Activated CD4-positive, alpha-beta T cell treated with anti-CD3 and anti-CD28 coated beads for 24 hours (primary cell): ENCODE measurements at places on chromosomes 7 and 10.

DNA sequence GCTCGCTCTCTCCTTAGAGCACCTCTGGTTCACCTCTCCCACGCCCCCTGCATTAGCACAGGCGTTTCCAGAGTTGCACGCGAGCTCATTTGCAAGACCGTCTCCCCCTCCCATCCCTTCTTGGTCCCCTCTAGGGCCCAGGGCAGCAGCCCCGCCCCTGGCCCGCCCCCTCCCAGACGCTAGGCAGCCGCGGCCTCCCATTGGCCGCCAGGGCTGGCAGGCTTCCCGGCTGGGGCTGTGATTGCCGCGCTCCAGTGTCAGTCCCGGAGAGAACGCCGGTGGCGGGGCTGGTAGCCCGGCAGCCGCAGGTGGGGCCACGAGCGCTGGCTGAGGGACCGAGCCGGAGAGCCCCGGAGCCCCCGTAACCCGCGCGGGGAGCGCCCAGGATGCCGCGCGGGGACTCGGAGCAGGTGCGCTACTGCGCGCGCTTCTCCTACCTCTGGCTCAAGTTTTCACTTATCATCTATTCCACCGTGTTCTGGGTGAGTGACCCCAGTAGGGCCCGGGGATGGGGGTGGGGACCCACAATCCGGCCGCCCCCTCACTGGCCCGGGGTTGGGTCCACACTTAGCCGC, at the start of gene TSPAN15:
Gene TSPAN15, plus strand, starts transcription at position 257 of the 575 bp plus-strand sequence. Its CDS starts 130 bp downstream, at position 387.
- peak; percentile 70 for DNase-seq

DNA sequence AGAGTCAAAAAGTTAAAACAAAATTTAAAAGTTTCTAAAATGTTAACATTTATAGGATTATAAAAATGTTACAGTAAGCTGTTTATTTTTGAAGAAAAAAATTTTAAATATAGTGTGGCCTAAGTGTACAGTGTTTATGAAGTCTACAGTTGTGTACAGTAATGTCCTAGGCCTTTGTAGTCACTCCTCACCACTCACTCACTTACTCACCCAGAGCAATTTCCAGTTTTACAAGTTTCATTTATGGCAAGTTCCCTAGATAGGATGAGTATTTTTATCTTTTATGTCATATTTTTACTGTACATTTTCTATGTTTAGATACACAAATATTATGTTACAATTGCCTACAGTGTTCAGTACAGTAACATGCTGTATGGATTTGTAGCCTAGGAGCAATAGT, 419.9 kb downstream of the ARL4A start:
- DNase-seq, result no peak

GRCh38 chr7:69739931-69740431, 141.7 kb downstream of the AUTS2 start:
- DNase-seq, result no peak

GRCh38 chr7:94928168-94928707, 20.8 kb downstream of the PPP1R9A start:
- no peak for DNase-seq

GRCh38 chr7:972676-973309, 2.6 kb downstream of the COX19 start:
- DNase-seq, result no peak

DNA sequence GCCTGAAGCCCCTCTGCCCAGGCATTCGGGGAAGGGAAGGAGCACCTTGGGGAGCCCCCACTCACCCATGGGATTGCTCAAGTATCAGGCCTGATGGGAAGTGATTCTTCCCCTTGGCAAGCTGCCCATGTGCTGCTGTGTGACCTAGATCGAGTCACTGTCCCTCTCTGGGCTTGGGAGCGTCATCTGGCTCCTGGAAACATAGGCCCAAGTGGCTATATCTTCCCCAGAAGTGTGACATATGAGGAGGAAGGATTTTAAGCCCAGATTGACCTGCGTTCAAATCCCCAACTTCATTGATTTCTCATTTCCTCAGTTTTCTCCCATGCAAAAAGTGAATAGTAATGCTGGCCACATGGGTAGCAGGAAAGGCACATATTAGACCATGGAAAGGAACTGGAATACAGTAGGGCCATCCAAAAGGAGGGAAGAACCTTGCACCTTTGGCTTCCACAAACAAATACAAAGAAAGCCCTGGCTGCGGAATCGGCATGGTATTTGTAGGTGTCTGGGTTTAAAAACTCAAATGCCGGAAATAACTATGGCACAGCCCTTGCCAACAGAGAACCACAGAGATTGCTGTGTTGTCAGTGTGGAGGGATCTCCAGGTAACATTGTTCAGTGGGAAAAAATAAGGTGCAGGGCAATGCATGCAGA, 169.5 kb upstream of the ZMIZ1 start:
- DNase-seq, result no peak

GRCh38 chr7:146768957-146769356, 652.4 kb downstream of the CNTNAP2 start:
- no peak for DNase-seq

DNA sequence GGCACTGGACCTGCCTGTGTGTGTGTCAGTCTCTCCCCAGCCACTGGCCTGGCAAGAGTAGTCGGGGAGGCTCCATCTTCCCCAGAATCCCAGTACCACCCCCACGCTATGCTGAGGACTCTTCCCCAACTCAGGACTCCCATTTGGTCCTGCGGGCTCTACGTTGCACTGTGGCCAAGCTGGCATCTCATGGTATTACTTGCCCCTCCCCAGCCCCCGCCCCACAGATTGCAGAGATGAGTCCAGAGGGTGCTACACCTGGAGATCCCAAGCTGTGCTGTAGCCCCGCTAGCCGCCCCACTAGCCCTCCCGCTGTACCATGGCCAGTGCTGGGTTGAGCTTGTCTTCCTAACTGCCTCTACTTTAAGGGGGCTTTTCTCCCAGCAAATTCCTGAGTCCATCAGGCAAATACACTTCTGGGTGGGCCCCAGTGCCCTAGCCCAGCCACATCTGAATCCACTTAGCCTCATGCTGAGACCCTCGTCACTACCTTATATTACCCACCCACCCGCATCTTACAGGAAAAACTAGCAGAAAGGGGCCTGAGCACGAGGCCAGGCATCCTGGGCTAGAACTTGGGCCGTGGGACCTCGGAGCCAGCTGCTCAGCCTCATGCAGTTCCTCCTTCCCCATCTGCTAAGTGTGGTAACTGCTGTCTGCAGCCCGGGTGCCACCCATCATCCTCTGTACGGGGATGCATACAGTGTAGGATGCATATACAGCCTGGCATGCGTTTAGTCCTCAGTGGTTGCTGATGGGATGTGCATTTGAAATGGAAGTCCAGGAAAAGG, 65.8 kb upstream of the CACUL1 start:
- DNase-seq, result no peak

DNA sequence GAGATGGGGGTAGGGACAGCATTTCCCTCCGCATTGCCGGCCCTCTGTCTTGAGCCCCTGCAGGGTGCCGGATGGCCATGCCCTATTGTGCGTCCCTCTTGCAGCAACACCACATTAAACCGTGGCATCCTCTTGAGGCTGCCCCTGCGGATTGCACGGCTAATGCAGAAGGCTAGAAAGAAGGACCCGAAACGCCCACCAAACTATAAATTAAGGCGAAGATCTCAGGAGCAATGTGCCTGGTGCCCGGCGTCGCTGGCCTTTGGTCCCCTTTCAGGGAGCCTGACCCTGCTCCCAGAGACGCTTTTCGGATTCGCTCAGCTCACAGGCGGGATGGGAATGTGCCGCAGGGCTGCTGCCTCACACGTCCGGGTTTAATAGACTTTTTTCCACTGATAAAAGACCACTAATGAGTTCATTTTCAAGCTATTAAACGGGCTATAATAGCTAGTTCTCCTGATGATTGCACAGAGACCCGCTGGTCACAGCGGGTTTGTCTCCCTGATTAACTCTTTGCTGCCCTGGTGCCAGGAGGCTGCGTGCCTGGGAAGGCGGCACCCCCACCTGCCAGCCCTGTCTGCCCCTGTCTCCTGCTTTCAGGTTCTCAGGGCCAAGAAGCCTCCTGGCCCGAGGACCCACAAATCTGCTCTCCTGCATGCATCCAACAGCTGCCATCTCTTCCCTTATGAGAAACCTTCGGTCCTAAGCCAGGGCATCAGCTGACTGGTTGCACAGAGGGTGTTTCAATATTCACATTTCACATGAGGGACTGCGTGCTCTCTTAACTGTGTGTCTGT, 128.3 kb downstream of the ADARB2 start:
- DNase-seq, result no peak

DNA sequence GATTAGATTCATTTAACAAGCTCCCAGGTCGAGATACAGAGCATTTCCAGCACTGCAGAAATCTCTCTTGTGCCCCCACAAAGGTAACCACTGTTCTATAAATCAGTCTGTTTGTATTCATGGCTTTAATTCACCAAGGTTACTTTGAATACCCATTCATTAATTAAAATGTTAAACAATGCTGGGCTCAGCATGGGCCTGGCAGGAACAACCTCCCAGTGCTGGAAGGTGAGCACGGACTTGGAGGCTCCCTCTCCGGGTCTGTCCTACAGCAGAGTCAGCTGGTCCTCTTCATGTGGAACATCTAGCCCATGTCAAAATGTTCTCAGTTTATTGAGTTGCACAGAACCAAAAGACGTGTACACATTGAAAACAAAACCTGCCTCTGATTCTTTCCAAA, 15.6 kb upstream of the EFCAB10 start:
- no peak for DNase-seq

GRCh38 chr10:132574783-132575319, 37.3 kb downstream of the INPP5A start:
- no peak for DNase-seq

DNA sequence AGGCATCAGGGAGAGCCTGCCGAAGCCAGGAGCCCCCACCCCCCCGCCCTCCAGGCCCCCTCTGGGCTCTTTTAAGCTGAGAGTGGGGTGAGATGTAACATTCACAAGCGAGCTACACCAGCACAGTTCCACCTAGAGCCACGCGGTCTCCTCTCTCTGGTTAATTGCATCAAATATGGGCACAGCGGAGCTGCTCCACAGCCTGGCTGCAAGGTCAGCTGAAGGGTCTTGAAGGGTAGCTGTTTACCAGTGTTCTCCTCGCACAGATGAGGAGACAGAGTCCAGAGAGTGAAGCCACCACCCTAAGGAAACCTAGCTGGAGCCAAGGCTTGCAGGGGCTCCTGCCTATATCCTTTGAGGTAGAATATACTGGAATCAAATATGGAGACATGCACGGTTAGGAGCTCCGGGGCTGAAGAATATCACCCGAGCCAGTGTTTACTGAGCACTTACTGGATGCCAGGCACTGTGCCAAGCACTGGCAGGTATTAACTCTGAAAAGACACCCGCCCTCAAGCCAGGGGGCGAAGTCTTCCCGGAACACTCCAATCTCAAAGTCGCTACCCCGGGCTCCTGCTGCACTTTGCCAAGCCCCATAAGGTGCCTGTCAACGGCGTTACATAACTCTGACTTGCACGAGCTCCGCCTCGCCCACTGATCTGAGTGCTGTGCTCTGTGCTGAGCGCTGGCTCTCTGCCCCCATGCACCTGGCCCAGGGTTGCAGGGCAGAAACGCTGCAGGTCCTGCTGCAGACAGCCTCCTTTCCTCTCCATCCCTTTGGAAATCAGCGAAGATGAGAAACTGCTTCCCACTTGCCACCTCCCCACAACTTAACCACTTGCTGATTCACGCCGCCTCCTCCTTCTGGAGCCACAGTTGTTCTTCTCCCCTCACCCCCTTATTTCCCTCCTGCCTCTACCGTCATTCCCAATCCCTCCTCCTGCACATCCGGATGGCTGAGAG, 5.4 kb downstream of the CHST15 start:
- DNase-seq, result no peak

DNA sequence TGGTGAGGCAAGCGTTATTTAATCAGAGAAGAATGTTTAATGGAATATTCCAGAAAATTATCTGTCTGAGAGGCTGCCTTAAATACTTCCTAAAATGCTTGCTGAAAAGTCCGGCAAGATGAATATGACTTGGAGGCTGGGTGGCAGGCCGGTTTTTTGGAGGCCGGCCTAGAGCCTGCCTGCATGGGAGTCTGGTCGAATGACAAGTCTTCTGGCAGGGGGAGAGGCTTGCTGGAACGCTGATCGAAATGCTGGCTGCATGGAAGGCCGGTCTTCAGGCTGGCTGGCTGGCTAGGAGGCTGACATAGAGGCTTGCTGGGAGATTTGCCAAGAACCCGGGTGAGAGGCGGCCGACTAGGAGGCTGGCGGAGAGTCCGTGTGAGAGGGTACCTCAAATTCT, 135.7 kb downstream of the OR13A1 start:
- no peak for DNase-seq

- peak; percentile 55 for DNase-seq
Observed at GRCh38 chr10:3783316-3783681, 1.7 kb downstream of the KLF6 start.

- no peak for DNase-seq
Observed at GRCh38 chr7:31508823-31509222, 5.1 kb upstream of the ITPRID1 start.

GRCh38 chr10:110273474-110273873, 31.2 kb downstream of the SMNDC1 start:
- DNase-seq, result no peak

- no peak for DNase-seq
Observed at GRCh38 chr7:461117-461452, 58.6 kb downstream of the PDGFA start.

DNA sequence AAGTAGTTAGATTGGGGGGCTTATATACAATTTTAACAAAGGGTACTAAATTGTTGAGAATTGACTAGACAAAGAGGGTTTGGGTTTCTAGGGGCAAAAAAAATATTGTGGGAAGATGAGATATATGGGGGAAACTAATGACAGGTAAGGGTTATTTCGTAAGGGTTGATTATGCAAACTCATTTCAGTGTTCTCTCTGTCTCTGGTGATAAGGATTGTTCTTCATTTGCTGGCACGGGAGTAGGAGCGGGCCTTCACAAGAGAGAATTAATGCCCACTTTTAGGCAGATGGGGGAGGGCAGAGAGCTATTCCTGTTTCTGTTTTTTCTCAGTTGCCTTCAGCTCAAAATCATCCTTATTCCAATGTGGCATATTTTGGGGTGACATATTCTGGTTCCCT, 258.4 kb downstream of the EXOC4 start:
- DNase-seq, result no peak
